ENCODE measurements at places on chromosomes 2 and 18.
A peak's percentile ranks its signal among the peaks of the same experiment; 100 is the strongest.

- no peak for DNase-seq
Observed at GRCh38 chr2:71256421-71256820, 29.5 kb upstream of the PAIP2B start.

GRCh38 chr2:227479865-227480475 is 8.0 kb downstream of the AGFG1 start:
- DNase-seq = no peak

DNA sequence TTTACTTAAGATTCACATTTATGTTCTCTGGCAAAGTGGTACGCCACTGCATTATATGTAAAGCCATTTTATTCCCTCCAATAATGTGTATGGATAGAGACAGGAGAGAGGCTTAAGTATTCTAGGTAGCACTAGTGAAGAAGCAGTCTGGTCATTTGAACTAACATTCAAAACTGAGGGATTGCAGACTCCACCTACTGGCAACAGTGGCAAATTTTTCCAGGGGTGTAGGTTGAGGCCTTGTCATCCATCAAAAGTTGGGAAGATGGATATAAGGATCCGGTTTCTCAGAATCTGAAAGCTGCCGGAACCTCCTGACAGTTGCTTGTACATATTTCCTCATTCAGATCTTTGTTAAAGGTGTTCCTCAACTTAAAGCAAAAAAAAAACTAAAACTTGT is 465.5 kb upstream of the FSHR start:
- no peak for DNase-seq

- no peak for DNase-seq
Observed at GRCh38 chr2:127095367-127095641, 11.7 kb downstream of the BIN1 start.

DNA sequence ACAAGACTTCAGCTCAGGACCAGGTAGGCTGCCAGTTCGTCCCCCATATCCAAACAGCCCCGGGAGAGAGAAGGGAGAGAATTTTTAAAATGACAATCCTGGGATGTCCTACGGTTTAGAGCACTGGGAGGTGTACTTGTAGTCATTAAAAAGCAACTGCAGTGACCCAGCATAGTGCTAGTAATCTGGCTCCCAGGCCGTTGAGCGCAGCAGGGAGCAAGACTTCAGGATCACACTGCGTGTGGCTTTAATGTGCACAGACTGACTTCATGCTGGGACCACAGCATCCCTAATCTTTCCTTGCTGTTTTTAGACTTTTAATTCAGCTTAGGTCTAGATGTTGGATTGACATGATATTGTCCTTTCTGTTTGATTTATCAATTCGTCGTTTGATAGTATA is 219.3 kb upstream of the FOSL2 start:
- no peak for DNase-seq

GRCh38 chr18:3932276-3932675 is 482.3 kb downstream of the TGIF1 start:
- DNase-seq = no peak

- DNase-seq = no peak
Observed at GRCh38 chr18:66410692-66411091, 193.2 kb downstream of the CDH19 start.

DNA sequence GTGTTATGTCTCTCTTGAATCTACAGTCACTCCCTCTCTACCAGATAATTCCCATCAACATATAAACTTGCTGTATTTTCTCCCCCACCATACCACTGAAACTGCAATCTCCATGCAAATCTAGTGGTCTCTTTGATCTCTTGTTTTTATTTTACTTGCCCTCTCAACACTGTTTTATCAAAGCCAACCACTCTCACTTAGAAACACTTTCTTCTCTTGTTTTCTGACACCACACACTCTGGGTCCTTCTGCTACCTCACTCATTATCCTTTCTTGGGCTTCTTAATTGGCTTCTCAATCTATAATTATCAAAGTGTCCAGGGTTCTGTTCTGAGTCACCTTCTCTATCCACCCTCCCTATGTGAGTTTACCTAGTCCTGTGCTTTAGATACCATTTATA is 2.0 kb upstream of the MCFD2 start:
- no peak for DNase-seq

DNA sequence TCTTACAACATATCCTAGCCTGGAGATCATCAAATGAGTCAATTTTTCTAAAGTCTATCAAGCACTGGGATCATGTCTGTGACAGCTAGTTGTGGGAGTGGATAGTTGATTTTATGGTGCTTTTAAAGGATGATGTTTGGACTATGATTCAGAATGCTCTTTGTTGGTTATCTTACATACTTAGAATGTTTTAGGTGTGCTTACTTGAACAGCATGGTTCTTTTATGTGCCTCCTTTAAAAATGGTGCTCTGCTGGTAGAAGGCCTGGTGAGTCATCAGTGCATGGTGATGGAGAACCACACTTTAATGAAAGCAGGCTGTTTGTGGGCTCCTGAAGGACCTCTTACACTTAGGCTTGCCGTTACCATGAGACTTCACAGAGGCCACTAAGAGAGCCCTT is 682.7 kb upstream of the FANCL start:
- DNase-seq = no peak

DNA sequence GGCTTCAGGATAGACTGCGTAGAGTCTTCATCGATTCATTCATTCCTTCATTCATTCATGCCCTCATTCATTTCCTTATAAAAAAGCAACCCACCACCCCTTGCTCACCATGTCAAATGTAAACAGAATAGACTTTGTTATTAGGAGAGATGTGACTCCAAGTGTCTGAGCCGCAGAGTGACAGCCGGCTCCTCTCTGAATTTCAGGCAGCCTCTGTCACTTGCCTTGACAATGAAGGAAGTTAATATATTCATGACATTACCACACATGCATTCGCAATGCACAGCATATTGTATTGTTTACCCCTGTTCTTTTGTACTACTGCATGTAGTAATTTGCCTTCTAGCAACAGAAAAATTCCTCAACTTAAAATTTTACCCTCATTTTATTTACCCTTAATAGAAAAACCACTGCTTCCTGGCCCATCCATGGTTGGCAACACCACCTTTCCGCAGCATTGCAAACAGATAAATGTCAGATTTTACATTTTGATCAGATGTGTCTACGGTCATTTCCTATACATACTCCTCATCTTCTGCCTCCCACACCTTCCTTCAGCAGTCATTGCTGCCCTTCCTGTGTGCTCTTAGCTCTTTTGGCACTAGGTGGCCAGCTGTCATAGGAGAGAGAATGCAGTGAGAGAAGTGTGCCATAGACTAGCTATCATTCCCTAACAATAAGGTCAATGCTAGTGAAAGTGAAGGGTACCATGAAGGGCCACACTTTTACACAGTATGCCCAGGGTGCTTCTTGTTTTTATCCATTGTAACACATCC is 1090.8 kb downstream of the BCL11A start:
- DNase-seq = no peak

DNA sequence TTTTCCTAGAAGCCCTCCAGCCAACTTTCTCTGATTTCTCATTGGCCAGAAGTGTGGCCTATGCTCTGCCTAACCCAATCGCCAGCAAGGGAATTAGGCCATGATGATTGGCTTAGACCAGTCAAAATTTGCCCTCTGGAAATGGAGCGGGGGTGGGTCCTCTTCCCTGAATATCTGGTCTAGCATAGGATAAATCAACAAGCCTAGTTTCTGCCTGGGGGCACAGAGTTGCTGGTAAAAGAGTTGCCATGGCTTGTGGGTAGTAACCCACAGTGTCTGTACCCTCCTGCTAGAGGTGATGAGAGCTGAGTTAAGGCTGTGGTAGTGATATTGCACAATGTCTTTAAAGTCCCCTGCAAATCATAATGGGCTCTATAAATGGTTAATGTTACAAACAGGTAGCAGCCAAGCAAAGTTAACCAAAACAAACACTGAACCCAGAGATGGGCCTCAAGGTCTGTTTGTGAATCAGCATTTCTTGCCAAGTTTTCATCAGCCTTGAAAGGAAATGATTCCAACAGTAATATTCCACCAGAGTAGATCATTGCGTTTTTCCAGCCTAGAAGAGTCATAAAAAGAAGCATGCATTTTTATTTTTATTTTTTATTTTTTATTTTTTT is 19.3 kb downstream of the GALM start:
- DNase-seq = no peak

DNA sequence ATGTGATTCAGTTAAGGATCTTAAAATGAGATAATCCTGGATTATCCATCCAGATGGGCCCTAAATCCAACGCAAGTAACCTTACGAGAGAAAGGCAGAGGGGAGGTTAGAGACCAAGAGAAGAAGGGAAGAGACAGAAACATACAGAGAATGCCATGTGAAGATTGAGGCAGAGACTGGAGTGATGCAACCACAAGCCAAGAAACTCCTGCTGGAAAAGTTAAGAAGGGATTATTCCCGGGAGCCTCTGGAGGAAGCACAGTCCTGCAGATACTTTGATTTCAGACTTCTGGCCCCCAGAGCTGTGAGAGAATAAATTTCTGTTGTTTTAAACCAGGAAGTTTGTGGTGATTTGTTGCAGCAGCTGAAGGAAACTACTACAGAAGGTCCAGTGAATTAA is 992.7 kb downstream of the BCL11A start:
- no peak for DNase-seq

DNA sequence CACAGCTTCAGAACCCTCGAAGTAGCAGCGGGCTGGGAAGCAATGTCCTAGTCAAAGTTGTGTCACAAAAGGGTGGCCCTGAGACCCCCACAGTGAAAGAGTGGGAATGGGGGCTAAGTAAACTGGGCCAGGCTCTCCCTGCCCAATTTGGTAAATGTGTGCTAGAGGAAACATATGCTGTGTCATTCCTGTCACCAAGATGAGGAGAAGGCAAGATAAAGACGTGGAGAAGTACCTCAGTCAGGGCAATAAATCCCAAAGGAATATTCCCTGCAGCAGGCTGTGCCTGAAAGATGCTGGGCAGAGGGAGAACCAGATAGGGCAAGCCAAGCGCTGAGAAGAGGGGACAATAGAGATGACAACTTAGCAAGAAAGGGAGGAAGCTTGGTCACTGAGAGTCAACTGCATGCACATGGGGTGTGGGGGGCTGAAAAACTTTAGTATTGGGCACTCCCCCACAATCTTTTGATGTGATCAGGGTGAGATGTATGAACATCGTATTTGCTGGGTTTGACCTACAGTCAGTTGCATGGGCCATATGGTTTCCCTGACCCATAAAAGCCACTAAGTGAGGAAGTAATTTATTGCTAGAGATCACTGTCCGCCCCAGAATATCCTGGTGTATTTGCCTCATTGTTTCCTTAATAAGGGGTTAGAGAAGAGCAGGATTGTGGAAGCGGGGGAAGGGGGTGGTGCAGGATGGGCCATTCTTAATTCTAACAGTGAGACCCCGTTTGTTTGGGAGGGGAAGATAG is 49.9 kb upstream of the CXCR4 start:
- DNase-seq = no peak

- no peak for DNase-seq
Observed at GRCh38 chr2:231627384-231628120, 34.9 kb downstream of the TEX44 start.

DNA sequence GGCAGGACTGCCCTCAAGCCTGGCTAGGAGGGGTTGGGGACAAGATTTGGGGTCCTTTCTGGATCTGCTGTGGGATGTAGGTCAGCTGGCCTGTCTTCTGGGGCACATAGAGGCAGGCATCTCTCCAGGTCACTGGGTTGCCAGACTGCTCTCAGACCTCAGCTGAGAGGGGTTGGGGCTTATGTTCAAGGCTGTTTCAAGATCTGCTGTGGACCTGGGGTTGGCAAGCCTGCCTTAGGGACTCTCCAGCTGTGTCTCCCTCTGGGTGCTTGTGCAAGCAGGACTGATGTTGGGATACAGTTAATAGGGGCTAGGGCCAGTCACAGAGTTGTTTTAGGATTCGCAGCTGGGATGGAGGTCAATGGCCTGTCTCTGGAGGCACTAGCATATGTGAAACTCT is 363.0 kb upstream of the ST6GAL2 start:
- no peak for DNase-seq

- peak; percentile 74 for DNase-seq
Observed at GRCh38 chr2:74507926-74508520, 528 bp upstream of the PCGF1 start.

GRCh38 chr2:25740810-25741381 is 67.5 kb upstream of the DTNB start:
- DNase-seq = no peak

- DNase-seq = no peak
Observed at GRCh38 chr2:215780313-215780712, 233.0 kb downstream of the MREG start.

GRCh38 chr2:96898641-96899412 is 28.9 kb upstream of the SEMA4C start:
- no peak for DNase-seq

- DNase-seq = no peak
Observed at GRCh38 chr2:23516520-23517256, 131.7 kb downstream of the KLHL29 start.

DNA sequence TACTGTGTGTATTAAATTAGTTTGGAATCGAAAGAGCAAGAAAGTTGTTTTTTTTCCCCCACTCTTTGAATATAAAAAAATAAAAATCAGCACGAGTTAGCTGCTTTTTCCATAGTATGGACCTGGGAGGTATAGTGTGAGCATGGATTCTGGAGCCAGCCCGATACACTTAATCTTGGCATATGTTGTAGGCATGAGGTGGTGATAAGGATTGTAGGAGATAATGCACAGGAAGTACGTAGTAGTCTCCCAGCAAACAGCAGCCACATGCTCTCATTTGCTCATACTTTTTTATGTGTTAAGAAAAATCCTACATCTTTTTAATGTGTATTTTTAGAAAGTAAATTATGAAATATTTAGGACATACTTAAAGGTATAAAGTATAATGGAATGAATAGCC is 2.1 kb upstream of the DNAJC27 start:
- no peak for DNase-seq

GRCh38 chr2:224427471-224427870 is 25.6 kb upstream of the FAM124B start:
- DNase-seq = no peak

- DNase-seq = peak; percentile 65
Observed at GRCh38 chr18:28189400-28190239, 12.7 kb upstream of the CDH2 start.

DNA sequence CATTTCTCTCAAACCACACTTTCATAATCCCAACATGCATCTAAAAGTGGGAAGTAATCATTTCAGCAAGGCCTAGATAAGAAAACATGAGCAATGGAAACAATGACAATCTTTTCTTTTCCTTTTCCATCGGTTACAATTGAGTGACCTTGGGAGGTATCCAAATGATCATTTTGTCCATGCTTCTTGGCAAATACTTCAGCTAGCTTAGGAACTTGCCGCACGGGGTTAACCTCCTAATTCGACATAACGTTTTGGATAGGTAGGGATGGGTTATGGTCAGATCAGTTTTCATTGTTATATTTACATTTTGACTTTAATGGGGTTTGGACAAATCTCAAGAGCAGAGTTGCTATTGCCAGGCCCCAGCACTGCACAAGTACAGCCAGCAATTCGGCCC is 4.6 kb upstream of the PTPRM start:
- no peak for DNase-seq

DNA sequence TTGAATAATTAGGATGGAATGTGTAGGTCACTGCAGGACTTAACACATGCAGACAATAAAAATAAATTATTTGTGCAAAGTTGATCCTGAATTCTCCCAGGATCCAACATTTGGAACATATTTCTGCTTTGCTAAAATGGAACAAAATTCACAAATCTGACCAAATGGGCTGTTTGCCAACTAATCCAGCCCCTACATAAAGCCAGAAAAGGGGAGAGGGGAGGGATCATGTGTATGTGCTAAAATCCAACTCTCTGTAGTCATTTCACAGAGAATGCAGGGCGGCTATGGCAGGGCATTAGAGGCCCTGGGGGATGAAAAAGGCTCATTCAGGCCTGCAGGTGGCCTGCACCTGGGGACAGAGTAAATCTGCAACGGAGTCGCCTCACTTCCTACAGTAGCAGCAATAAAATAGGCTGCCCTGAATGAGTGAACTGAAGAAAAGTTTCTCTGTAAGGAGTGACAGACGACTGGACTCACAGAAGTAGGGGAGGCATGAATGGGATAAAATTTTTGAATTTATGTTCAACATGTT is 4.0 kb upstream of the ZFP36L2 start:
- no peak for DNase-seq
